ENCODE measurements at places on chromosomes 2 and 18.

DNA sequence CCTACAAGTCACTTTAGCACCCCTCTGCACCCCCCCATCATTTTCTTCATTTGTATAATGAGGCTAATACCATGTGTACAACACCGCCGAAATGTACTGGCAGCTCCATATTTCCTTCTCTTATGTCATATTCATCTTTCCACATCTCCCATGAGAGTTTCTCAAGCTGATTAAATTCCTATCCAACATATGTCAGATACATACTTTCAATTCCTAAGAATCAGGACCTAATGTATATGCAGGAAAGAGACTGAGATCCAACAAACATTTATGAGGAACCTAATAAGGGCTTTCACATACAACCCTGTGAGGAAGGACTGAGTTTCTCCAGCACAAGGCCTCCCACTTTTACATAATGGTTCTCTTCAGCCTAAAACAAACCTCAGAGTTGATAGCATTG lies 41.9 kb downstream of the PRKD3 start:
- no peak for DNase-seq

DNA sequence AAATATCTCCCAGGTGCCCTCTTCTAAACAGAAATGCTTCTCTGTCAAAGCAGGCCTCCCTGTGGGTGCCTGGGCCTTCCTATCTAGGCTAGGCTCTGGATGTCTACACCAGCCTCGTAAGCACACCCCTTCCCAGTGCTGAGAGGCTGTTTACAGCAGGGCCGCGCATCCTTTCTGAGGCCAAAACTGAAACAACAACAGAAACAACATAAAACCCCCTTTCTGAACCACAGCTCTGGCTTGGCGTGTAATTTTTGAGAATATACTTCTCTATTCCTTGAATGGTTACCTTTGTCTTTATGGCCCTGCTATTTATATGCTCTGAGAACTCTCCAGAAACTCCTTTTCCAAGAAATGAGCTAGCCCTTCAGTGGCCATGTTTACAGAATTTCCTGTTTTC lies 118.4 kb downstream of the BCL2L11 start:
- no peak for DNase-seq

GRCh38 chr18:76996429-76996828 lies 136.2 kb downstream of the MBP start:
- no peak for DNase-seq

DNA sequence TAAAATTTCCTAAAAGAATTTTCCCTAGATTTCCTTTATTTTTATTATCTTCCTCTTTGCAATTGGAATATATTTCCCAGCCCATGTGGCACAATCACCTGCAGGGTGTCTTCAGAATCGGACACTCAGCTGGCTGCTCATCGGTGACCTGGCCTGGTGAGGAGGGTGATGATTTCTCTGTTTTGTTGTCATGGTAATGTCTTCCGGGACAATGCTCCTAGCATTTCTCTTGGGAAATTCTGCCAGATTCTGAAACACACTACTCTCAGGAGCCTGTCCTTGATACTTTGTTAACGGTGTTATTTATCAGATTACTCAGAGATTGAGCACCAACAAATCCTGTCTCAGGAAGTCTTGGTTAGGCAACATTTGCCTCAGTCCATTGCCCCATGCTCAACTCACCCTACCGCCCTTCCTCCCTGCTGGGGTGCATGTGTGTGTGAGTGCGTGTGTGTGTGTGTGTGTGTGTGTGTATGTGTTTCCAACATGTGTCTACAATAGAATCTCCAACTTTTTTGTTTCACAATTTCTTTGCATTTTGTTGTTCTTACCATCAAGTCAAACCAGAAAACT lies 70.3 kb downstream of the MYT1L start:
- no peak for DNase-seq

DNA sequence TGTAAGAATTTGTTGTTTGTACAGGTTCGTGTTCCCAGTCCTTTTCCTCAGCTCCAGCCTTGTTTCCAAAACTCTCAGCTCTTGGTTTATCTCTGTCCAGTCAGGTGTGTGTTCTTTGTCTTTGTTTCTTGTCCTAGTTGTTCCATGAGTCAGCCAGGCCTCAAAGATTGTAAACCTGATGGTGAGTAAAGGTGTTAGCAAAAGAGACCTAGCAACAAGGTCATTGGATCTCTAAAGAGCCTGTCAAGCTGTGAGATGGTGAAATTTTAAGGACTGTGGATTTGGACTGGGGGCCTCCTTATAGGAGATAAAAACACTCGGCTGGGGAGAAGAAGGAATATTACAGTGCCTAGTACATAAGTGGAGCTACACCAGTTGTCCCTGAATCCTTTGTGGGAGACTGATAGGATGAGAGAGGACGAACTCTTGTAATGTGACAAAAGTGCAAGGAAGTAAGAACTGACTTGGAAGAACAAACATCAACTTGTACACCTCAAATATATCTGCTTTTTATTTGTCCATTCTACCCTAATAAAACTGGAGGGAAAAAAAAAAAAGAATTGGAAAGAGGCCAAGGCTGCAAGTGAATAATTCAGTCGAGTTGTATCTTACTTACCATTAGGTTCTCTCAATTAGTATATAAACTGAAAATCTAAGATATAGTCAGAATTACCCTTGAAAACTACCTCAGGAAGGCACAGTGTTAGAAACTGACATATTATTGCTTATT lies 37.2 kb downstream of the ITGA6 start:
- no peak for DNase-seq

- no peak for DNase-seq
Observed at GRCh38 chr2:223896833-223897311, 48.3 kb downstream of the WDFY1 start.

- DNase-seq: no peak
Observed at GRCh38 chr2:132703396-132703795, 33.4 kb upstream of the LYPD1 start.

GRCh38 chr2:29878898-29879297 lies 42.5 kb downstream of the ALK start:
- DNase-seq: no peak

Data from activated T-cell treated with anti-CD3 and anti-CD28 coated beads for 1 hour (primary cell).